ENCODE measurements at places on chromosomes 11 and 22.

- DNase-seq = no peak
Measured at GRCh38 chr11:79667380-79667779, 226.6 kb upstream of the TENM4 start.

DNA sequence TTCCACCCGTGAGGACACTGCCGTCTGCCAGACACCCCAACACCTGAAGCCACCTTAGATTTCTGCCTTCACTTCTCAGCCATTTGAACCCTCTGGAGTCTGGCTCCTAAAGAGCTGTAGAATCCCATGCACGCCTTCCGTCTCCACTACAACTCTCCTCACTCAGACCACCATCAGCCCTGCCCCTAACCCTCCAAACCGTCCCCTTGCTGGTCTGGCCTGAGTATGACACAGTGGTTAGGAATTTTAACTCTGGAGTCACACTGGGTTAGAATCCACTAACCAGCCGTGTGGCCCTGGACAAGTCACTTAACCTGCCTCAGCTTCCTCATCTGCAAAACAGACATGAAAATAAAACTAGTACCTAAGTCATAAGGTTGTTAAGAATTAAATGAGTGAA is 3.0 kb downstream of the CNIH2 start:
- no peak for DNase-seq

GRCh38 chr11:65560555-65561418 is 2.6 kb upstream of the LTBP3 start:
- DNase-seq = peak; percentile 84

DNA sequence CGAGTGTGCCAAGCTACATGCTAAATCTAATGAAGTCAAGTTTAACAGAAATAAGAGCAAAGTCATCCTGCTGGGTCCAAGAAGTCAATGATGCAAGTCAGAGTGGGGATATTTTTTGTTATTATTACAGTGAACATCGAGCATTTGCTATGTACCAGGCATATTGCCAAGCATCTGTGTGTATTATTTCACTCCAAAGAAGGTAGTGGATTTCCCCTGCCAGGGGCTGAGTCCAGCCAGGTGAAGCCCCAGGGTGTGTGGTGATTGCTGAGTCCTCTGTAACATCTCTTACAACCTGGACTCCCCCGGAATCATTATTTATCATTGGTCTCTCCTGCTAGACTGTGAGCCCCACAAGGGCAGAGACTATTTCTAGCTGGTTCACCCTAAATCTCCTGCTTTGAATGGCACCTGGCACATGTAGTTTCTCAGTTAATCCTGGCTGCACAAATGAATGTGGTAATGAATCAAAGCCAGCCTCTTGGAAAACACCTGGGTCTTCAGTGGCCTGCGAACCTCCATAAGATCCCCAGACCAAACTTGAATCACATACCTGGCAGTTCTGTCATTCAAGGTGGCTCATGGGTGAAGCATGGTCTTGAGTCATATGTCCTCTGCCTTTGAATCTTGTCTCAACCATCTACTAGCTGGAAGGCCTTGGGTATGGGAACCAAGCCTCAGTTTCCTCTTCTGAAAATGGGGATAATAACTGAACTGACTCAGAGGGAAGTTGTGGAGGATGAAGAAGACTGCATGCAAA is 549.2 kb downstream of the MIAT start:
- DNase-seq = no peak

DNA sequence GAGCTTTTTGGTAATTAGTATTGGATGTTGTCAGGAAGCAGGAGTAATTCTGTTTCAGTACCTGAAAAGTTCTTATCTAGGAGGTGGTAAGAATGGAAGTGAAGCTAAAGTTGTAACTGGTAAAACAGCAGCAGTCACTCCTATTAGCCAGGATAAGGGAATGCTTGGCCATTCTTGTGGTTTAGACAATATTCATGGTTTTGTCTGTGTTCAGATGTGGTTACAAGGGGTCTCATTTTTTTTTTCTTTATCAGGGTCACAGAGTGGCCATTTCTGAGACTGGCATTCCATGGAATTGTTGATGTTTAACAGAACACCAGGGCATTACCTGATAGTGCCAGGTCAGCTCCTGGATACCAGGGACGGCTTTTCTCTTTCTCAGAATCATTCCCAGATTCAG is 23.8 kb downstream of the TAF1D start:
- DNase-seq = no peak

- DNase-seq = peak; percentile 64
Measured at GRCh38 chr11:19422276-19422675, 181.5 kb upstream of the E2F8 start.

DNA sequence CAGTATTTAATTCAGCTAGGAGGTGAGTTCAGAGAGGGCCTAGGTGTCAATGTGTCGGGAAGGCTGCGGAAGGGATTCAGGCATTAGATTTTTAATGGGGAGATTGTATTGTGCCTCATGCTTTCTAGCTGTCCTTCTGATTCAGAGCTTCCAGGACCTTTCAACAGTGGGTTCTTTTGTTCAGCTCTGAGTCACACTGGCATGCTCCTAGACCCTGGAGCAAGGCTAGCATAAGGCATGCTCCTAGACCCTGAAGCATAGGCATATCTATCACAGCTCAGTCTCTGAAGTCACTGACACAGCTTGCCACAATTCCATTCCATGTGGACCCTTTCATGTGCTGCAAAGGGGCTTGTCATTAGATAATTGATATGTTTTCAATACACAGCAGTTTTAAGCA is 396.9 kb downstream of the RAB38 start:
- no peak for DNase-seq

- no peak for DNase-seq
Measured at GRCh38 chr11:10943968-10944367, 86.1 kb upstream of the ZBED5 start.

DNA sequence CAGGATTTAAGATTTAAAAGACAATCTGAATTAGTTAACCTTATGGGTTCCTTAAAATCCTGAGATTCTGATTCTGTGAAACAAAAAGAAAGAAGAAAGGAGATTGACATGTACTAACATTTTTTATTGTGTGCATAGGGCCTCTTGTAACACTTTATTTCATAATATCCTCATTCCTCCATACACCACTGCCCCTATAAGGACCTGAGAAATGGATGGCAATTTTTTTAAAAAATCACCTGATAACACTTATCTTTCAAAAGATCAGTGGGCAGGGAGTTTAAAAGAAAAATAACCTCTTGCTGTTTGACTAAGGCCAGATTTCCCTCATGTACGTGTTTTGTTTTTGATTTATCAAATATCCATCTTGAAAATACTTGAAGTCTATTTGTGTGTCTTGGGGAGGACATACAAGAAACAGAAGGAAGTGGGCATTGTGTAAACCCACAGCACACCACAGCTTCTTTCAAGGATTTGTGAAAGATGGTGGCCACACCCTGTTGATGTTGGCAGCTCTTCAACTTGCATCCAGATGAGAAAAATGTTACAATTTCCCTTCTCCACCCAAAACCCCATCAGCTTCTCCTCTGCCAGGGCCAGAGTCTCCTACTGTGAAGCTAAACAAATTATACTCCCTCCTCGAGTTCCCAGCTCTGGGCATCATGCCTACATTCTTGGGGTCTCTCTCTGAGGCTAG is 35.0 kb upstream of the MPEG1 start:
- peak; percentile 71 for DNase-seq

DNA sequence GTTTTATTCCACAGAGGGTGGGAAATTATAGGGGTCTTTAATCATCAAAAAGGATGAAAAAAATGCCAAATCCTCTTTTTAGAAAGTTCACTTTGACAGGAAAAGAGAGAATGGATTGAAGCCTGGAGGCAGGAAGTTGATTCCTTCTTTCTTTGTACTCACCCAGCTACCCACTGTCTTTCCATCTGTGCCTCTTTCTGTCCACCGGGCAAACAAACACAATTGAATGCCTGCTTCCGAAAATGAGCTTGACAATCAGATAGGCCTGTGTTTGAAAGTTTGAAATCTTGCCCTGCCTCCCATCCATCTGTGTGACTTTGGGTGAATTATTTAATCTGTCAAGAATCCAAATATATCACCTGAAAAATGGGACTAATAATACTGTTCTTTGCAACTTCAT is 81.1 kb downstream of the SCN3B start:
- DNase-seq = no peak

- peak; percentile 11 for DNase-seq
Measured at GRCh38 chr11:67282876-67283371, 6.2 kb upstream of the ANKRD13D start.

DNA sequence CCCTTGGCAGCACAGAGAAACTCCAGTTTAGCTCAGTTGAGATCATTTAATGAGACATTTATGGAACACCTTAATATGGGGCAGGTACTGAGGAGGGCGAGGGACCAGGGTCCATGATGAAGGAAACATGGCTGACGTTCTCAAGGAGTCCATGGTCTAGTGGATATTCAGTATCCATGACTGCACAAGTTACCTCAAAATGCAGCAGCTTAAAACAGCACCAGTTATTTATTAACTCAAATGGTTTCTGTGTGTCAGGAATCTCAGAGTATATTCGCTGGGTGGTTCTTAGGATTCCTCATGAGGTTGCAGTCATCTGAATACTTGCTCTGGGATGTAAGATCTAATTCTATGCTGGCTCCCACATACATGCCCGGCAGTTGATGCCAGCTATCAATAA is 346.8 kb downstream of the LARGE1 start:
- DNase-seq = no peak

DNA sequence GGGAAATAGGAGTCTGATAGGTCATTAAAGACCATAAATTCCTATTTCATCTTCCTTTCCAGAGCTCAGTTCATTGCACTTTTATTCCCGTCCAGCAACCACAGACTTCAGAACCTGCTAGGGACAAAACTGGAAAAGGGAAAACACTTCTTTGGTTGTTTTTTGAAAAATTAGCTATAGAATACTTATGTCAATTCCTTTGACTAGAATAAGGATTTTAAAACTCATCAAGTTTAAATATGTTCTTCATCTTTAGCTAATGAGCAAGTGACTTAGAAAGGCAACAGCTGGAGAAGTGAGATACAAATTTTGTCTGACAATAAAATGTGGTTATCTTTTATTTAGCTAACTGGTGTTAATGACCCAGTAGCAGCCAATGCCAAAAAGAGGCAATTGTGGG is 206.9 kb downstream of the SOX6 start:
- no peak for DNase-seq

DNA sequence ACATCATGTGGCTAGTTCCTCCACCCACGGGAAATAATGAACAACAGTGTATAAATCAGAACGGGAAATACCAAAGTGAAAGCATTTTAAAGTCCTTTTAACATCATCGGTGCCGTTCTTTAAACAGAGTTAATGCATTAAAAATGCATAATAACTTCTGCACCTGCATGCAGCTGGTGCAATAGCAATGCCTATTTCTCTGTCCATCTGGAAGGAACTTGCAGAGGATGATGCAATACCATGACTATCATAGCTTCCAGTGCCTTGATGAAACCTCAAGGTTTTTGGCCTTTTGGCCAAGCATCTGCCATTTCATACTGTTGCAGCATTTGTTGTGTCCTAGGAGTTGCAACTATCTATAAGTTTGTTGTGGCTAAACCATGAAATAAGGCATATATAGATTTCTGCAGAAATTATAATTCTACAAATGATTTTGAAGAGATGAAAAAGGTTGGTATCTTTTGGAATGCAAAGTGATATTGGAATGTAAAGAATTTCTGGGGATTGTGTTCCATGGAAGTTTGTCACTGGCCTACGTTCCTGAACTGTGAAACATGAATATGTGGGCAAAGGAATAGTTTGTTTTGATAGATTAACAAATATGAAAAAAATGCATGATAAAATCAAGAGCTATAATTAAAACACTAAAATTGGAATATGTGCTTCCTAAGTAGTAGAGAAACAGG is 9.8 kb upstream of the EIF3F start:
- no peak for DNase-seq

GRCh38 chr11:44475114-44475686 is 90.3 kb upstream of the CD82 start:
- no peak for DNase-seq

DNA sequence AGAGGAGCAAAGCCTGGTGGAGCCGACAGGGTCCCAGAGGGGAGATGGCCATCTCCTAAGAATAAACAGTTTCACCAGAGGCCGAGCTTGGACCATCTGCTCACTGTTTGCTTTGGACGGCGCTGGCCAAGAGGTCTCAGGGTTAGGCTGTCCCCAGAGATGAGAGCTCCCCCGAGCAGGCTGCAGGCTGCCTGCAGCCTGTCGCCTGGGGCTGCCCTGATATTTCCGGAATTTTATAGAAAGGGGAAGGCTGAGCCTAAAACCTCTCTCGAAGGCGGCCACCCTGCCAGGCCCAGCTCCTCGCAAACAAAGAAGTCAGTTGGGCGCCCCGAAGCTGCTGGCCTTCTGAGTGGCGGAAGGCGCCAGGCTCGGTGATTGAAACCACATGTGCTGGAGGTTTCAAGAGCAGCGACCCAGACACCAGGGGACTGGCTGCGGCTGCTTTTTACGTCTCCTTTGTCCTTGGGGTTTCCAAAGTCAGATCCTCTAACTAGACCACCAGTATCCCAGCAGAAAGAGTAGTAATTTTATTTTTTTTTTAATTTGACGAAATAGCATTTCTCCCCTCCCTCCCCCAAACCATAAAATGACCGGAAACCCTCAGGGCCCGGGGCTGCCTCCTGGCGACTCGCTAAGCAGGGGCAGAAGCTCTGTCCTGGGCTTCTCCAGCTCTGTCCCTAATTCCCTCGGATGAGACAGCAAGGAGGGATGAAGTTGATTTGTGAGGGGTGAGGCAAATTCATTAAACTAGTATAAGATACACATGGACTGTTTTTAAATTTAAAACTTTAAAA is 57.4 kb downstream of the CLMP start:
- DNase-seq = peak; percentile 93

- DNase-seq = no peak
Measured at GRCh38 chr22:19865141-19865829, 10.6 kb upstream of the GNB1L start.

DNA sequence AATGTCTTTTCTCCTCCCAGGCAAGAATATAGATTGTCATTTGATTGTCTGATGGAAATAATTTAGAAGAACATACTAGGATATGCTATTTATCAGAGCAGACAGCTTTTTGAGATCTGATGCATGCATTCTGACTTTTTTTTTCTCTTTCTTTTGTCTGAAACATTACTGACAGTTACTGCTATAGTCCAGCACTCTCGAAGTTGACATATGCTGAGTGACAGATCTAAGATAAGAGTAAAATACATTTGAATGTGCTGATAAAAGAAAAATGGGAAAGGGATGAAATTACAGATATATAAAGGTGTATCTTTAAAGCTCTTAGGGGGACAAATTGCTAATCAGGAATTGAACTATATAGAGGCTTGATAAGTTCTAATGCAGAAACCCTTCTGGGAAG is 753.8 kb upstream of the TENM4 start:
- DNase-seq = no peak

DNA sequence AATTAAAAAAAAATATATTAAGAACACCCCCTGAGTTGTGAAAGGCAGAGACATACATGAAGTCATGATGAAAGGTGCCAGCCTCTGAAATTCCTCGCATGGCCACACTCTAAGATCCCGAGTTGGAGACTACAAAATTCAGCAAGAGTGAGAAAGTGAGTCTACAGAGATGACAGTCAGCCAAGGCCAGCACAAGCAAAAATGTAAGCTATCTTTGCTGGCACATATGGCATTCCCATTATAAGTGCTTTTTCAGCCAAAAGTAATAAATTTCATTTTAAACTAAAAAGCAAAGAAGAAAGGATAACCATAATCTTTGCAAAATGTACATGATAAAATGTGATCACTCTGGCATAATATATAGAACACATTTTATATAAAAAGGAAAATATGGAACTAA is 40.6 kb downstream of the FANCF start:
- no peak for DNase-seq
